ENCODE measurements at places on chromosomes 6 and 20. TPM values are rescaled to one million over a fixed set of nuclear protein-coding genes. Genes with fewer than 3 reads are reported as not detected.

FBXO30 gene
- total RNA-seq: 9.6 TPM

ZBTB12 gene
- 1.9 TPM for total RNA-seq

- no peak for DNase-seq
Observed at GRCh38 chr6:1893470-1894130, 283.9 kb downstream of the FOXC1 start.

DNA sequence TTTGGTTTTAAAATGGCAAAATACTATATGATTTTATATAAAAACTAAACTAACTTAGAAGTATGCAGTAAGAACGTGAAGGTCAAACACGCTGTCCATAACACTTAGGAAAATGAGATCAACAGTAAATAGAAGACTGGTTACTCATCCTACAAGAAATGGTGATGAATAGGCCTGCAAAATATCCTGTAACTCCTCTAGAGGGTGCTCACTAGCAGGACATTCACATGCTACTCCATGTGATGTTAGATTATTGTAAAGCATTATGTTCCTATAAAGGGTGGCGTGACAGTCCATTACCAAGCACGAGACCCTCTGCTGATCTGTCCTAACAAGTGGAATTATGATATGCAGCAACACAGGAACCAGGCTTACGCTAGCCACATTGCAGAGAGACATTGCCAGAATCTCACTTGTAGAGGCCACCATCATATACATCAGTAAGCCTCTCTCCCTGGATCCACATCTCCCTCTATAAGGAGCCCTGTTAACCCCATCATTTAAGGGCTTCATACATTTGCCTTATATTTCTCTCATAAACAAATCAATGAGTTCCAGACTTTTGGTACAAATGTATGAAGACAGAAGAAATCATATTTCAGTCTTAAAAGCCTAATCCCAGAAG lies 18.0 kb upstream of the DEFB129 start:
- DNase-seq: no peak

GRCh38 chr6:141758430-141758829 lies 374.3 kb upstream of the GJE1 start:
- DNase-seq: no peak

All from omental fat pad (tissue), 4 donors.